HFF-Myc (cell line): ENCODE measurements at places on chromosomes 2 and 18.

- no peak for DNase-seq
These were observed 93.6 kb upstream of the FZD5 start for GRCh38 chr2:207863345-207863744.

DNA sequence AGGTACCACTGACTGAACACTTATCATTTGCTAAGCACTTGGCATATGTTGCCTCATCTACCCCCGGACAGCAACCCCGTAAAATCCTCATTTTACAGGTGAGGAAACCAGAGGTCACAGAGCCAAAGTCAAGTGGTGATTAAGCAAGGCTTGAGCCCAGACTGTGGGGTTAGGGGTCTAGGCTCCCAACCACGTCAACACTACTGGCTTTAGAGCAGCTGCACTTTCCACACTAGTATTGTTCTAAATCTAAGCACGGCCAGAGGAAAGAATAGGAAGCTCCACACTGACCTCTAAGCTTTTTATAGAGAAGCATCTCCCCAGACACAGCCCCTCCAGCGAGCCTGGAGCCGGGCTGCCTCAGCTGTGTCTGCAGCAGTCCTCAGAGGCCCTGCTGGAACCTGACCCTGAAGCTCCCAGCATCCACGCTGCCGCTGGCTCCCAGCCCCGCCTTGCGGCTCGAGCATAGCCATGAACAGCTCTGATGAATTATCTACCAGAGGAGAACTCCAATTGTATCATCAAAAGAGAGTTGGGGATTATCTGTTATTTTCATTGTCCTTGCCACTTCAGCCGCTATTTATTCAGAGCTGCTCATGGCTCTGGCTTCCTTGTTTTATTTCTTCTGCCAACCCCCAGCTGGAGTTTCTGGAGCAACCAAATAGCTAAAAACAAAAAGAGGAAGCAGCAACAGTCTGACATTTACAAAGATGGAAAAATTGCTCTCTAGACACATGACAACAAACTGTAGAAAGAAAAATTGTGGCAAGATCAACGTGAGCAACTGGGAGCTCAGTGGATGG is 62.2 kb upstream of the RTN4 start:
- DNase-seq = no peak

DNA sequence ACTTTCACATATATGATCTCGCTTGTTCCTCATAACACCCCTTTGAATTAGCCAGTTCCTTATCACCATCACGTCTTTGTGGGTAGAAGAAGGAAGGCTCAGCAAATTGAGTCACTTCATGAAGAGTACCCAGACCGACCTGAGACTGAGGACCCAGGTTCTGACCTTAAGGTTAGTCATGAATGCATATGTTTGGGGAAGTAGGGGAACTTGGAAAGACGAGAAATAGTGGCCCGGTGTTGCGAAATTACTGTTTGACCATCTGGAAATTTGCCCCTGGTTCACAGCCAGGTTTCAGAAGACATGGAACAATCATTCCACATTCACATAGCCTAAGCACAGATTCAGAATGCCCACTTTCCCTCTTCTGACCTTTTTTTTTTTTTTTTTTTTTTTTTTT is 59.8 kb downstream of the MEIS1 start:
- DNase-seq = peak; percentile 49

- DNase-seq = no peak
These were observed 19.9 kb upstream of the PLEKHH2 start for GRCh38 chr2:43616967-43617680.

- DNase-seq = peak; percentile 81
These were observed 42.9 kb downstream of the DOK1 start for GRCh38 chr2:74597410-74597809.

- DNase-seq = no peak
These were observed 64.1 kb upstream of the SPHKAP start for GRCh38 chr2:228245601-228246000.

GRCh38 chr2:227179988-227180685 is 15.7 kb downstream of the COL4A3 start:
- DNase-seq = no peak

DNA sequence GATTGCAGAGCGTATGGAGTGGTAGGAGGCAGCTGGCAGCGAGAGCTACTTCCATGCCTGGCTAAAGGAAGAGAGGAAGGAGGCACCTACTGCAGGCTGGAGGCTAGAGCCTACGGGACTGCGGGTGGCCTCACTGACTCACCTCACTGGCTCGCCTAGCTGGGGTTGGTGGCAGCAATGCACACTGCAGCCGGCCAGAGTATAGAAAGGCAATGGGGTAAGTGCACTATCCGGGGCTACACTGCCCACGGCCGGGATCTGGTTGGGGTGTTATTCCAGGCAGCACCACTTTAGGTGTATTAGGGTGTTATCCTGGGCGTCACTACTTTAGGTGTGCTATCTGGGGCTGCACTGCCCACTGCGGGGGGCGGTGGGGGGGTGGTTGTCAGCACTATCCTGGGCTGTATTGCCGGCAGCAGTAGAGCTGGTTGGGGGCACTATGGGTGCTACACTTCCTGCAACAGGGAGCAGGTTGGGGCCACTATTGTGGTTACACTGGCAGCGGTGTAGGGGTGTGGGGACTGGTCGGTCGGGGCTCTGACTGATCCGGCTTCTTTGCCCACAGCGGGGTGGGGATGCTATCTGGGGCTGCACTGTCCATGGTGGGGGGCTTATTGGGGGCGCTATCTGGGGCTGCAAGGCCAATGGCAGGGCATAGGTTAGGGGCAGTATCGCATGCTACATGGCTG is 33.3 kb upstream of the ANKRD62 start:
- DNase-seq = no peak

- no peak for DNase-seq
These were observed 113.0 kb upstream of the SLC1A4 start for GRCh38 chr2:64876137-64876647.
